Dermis microvascular lymphatic vessel endothelial cell (primary cell): ENCODE measurements at places on chromosomes 2 and 18. TPM values are rescaled to one million over a fixed set of nuclear protein-coding genes. Genes with fewer than 3 reads are reported as not detected.

Gene ALPG
- total RNA-seq, result not detected in 2 replicates

Gene CCDC102B
- 24.8 and 34.0 TPM in 2 replicates for total RNA-seq

Gene NFATC1
- 5.5 and 17.1 TPM in 2 replicates for total RNA-seq

Gene CYS1
- under 0.01 TPM in 2 replicates for total RNA-seq

Gene SMARCAL1
- 9.5 and 15.6 TPM in 2 replicates for total RNA-seq

Gene PSD4
- 0.39 and 0.51 TPM in 2 replicates for total RNA-seq

Gene RESP18
- not detected in 2 replicates for total RNA-seq

Gene HOXD1
- 4.6 and 8.2 TPM in 2 replicates for total RNA-seq

Gene CXCR1
- total RNA-seq, result not detected in 2 replicates

Gene PDE1A
- total RNA-seq, result 6.0 and 10.5 TPM in 2 replicates

Gene DCDC2C
- 0.13 TPM in 2 replicates for total RNA-seq

Gene C2orf81
- under 0.01 and 0.13 TPM in 2 replicates for total RNA-seq

Gene TMEM198
- total RNA-seq, result not detected in 2 replicates

Gene PSMA8
- total RNA-seq, result not detected in 2 replicates

Gene RGPD5
- total RNA-seq, result 18.6 and 26.2 TPM in 2 replicates

Gene RAB6D
- total RNA-seq, result under 0.01 TPM in 1 of 2 replicates, not detected in the other

Gene EFR3B
- total RNA-seq, result 0.39 and 0.51 TPM in 2 replicates

Gene RAB6C
- under 0.01 TPM in 1 of 2 replicates, not detected in the other for total RNA-seq

Gene HRH4
- total RNA-seq, result not detected in 2 replicates

Gene GALNT14
- total RNA-seq, result 0.39 and 1.3 TPM in 2 replicates

Gene SETBP1
- 2.3 and 6.4 TPM in 2 replicates for total RNA-seq

Gene NOL4
- total RNA-seq, result not detected in 2 replicates
